ENCODE measurements at places on chromosomes 7 and 10.

GRCh38 chr10:110394296-110394695 lies 89.6 kb upstream of the SMNDC1 start:
- no peak for DNase-seq

DNA sequence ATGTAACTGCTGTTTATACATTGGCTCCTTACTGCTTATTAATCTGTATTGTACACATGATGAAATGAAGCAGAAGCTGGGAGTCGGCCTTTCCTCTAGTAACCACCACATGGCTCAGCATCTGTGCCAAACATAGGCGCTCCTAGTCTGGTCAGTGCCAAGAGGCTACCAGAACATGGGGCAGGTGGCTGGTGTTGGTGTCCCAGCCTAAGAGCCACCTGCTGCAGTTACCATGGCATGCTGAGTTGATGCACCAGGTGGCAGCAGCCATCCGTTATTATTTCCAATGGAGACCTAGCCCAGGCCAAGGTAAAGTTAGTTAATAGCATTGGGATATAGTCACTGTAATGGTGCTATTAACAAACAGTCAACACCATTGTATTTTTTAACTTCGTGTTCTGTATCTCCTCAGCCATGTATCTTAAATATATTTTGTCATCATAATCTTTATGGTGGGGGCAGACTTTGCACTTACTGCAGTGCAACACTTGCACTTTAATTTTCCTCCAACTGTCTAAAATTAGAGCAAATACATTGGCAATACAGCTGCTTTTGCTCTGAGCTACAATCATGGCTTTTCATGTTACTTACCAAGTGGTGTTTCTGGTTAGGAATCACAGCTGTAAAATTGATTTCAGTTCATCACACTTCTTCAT lies 33.1 kb downstream of the HBP1 start:
- peak; percentile 31 for DNase-seq

DNA sequence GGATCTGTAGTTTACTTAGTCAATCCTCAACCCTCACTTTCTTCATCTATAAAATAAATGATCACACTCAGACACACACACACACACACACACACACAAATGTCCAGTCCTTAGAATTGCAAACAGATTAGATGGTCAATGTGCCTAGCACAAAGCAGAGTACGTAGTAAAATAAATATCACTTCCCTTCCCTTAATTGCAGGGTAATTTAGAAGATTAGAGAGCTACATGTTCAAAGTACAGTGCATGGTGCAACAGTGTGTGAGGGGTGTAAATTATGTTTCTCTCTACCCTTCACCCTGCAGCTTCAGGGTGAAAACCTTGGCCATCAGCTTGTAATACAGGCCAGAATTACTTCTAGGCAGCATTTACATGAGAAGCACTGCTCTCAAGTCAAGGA lies 187.0 kb upstream of the GHITM start:
- no peak for DNase-seq

- DNase-seq, result peak; percentile 26
Observed at GRCh38 chr10:101453318-101453717, 99.4 kb downstream of the BTRC start.

- no peak for DNase-seq
Observed at GRCh38 chr10:21141946-21142492, 244.9 kb upstream of the NEBL start.

- DNase-seq, result peak; percentile 34
Observed at GRCh38 chr10:10780746-10781145, 236.9 kb upstream of the CELF2 start.

GRCh38 chr10:27998954-27999275 lies at the start of gene ODAD2:
TSS of gene ODAD2 (minus strand) at chr10:27999079. CDS start at chr10:27995142, 3,937 bp downstream.
- no peak for DNase-seq

GRCh38 chr7:136900005-136900404 lies 31.6 kb downstream of the CHRM2 start:
- no peak for DNase-seq

GRCh38 chr10:46074196-46074946 lies 28.3 kb upstream of the MSMB start:
- DNase-seq, result no peak

DNA sequence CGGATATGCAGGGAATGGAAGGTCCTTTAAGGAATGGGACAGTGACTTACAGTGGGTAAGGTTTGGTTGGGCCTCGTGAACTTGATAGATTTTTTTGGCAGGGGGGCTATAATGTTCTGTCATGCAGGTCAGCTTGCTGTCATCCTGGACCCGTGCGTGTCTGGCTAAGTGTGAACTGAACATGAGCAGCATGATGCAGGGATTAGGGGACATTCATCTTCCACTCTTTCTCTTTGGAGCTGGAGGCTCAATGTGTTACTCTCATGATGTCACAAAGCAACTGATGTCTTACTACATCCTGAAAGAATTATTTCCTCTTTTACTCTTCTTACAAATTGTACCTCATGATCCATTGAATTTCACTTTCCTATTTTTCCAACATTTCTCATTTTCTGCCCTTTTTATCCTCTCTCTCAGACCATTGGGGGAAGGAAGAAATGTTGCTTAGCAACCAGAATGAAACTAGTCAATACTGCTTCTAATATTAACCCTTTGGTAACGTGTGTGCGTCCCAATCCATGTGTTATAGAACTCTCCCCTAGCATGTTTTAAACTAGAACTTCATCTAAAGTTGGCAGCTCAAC lies 549.1 kb downstream of the LRMDA start:
- DNase-seq, result no peak

GRCh38 chr7:140458201-140458600 lies 21.1 kb downstream of the MKRN1 start:
- DNase-seq, result no peak

GRCh38 chr7:110940756-110941155 lies 150.2 kb upstream of the LRRN3 start:
- no peak for DNase-seq

DNA sequence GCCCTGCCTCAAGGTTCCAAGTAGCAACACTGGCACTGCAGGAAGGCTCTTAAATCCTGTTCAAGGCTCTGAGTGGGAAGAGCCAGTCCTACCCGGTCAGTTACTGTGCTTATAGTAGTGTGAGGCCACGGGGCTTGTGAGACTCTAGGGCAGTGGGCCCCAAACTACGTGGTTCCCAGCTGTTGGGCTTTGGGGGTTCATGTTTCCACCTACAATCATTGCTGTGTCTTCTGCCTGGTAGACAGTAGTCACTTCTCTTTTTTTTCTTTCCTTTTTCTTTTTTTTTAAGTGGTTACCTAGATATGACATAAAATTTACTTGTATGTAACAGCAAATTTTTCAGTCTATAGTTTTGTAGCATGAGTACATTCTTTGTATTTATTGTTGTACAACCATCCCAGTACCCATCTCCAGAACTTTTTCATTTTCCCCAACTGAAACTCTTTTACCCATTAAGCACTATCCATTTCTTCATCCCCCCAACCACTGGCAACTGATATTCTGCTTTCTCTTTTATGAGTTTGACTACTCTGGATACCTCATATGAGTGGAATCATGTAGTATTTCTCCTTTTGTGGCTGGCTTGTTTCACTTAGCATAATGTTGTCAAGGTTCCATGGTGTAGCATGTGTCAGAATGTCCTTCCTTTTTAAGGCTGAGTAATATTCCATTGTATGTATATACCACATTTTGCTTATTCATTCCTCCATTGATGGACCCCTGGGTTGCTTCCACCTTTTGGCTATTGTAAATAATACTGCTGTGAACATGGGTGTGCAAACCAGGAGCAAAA lies 7.7 kb downstream of the UBTD1 start:
- DNase-seq, result no peak

- no peak for DNase-seq
Observed at GRCh38 chr10:12025591-12025990, 17.0 kb downstream of the UPF2 start.

DNA sequence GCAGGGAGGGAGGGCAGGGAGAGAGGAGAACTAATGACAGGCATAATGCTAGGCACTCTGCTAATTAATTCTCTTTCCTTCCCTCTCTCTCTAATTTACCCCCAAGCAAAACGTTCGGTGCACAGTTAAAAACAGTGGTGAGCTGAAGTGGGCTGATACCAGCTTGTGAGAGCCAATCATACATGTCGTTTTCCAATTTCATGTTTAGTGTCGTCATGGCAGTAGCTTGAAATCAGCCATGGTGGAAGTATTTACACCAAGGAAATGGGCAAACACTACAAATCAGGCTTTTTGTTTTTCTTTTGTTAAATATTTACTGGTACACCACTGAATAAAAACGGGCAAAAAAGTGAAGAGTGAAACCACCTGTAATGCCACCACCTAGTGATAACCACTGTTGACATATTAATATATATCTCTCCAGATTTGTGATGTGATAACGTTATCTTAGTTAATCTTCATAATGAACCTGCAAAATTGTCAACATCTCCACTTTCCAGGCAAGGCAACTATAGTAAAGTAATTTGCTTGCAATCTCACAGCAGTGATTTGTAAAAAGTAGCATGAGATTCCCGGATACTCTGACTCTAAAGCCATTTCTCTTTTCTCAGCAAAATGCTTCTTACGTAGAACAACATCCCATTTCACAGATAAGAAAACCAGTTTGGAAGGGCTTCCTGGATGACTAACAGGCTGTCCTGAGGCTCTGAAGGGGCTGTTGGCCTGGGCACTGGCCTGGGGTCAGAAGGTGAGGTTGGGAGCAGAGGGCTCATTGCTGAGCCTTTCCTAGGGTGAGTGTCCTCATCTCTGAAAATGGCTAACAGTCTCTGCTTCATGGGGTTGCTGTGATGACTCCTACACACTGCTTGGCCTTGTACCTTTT lies 83.7 kb downstream of the ATXN7L1 start:
- no peak for DNase-seq

DNA sequence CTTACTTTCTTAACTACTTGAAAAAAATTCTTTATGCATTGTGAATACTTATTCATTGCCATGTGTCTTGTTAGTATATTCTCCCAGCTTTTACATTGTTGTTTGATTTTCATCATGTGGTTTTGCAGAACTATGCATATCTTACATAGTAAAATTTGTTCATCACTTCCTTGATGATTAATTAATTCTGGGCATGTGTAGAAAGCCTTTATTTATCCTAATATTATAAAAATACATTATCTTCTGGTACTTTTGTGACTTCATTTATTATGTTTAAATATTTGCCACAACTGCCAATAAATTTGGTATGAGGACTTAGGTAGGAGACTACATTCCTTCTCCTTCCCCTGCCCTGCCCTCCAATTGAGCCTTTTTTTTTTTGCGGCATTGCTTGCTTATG lies 166.0 kb upstream of the ZNF32 start:
- peak; percentile 31 for DNase-seq

DNA sequence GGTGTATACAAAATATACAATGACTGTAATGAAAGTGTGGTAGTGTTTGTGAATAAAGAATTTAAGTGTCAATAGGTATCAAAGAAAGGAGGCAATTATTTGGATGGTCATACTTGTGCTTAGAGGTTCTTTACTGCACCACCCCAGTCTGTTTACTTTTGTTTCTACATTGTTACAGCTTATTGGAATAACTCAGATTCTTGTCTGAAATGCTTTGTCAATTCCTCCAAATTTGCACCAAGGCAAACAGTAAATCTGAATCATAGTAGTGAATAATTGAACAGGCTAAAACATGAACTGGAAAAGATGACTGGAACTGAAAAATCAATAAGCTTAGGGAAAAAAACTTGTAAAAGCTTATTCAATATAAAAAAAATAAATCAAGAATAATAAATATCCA lies 319.2 kb downstream of the EXOC4 start:
- no peak for DNase-seq

GRCh38 chr7:94949532-94949931 lies 42.1 kb downstream of the PPP1R9A start:
- DNase-seq, result no peak

GRCh38 chr10:87723500-87723899 lies 63.8 kb downstream of the PAPSS2 start:
- DNase-seq, result no peak

GRCh38 chr10:122245897-122246296 lies 25.2 kb upstream of the BTBD16 start:
- no peak for DNase-seq

DNA sequence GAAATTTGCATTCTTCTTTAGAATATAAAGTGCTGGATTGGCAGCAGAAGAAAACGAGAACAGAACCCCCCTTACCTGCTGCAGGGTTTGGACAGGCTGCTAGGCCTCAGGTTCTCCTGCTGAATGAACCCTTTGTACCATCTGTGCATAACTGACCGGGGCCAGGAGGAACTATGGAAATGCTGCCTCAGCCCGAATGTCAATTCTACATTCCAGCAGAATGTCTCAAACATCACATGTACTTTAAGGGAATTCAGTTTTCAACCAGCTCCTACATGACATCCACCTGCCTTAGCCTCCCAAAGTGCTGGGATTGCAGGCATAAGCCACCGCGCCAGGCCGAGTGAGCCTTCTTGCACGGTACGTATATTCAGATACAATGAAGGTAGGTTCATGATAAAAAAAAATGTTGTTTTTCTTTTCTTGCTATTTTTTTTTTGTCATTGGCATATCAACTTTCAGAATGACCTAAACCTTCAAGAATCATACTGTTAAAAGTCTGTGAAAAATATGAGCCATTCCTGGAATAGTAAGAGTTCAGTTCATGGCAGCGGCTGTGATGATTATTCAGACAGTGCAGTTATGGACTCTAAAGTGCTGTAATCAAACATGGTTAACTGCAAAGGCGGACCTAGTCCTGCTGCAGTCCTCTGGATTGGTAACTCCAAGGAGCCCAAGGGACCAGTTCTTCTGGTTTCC lies 84.4 kb upstream of the TNS3 start:
- DNase-seq, result no peak

DNA sequence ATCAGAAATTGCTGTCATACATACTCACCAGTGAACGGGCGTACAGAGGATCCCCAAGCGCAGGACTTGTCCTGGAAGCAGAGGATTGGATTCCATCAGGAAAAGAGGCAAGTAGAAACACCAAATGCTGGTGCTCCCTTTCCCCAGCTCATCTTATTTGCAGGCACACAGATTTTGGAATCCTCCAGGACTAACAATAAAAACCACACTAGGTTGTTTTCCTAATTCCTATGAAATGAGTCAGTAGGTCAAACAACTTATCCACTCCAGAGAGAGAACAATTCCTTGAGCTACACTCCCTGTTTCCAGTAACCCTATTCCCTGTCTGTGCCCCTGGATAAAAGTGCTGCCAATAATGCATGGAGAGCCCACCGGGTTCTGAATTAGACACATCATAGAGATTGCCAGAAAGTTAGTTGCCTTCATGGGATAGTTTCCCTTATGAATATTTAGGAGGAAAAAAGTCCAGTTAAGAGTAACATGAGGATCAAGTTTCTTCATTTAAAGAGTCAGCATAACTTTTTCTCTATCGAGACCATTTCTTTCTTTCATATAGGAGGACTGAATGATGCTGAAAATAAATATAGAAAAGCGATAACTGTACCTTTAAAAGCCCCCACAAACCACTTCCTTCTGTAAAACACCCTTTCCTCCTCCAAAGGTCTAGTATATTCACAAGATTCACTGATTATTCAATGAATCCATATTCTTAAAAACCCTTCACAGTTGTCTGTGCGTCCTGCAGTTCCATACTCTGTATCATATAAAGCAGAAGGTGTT lies 178.3 kb upstream of the KLF14 start:
- peak; percentile 84 for DNase-seq

DNA sequence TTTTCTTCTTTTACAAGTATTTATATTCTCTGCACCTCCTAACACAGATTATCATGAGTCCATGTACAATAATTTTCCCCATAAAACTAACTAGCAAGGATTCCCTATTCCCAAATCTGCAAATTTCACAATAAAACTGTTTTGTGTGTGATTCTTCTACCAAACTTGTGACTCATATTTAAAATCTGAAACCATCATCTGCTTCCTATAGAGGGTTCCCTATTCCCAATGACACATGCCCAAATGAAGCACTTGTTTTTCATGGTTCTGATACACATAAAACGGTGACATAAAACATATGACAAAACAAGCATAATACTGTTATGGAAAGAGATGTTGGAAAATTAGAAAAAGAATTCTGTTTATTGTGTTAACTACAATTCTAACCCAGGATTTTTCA lies 657.6 kb downstream of the PARD3 start:
- DNase-seq, result peak; percentile 88

GRCh38 chr10:108629834-108630233 lies 1293.5 kb downstream of the XPNPEP1 start:
- DNase-seq, result peak; percentile 83
